ENCODE measurements at places on chromosomes 13 and 19.

DNA sequence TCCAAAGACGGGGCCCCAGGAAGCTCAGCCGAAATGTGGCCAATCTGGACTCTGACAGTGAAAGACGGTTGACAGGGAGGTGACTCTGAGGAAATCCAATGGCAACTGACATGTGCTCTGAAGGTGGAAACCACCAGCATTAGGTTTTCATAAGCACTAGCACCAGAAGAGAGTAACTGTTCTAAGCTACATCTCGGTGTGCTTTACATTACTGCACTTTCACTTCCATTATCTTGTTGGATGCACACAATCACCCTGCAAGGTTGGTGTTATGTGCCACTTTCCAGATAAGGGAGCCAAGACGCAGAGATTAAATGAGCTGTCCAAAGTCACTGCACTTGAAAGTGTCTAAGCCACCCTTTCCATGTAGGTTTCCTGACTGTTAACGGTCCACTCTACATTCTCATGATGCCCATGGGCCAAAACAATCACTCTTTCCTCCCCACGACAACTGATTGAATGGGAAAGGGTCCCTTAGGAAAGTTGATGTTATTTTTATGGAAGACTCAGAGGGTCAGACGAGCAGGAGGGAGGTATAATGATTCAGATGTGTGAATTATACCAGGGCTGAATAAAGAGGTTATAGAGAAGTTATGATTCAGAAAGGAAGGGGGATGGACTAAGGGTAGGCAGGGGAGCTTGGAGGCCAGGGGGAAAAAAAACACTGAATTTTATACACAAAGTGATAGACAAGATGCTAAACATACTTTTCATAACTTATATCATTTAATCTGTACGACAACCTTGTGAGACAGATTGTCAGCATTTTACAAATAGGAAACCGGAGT, 52.8 kb downstream of the RUBCNL start:
- DNase-seq, result no peak

GRCh38 chr19:7953576-7953975, 10.1 kb upstream of the TIMM44 start:
- DNase-seq, result no peak

DNA sequence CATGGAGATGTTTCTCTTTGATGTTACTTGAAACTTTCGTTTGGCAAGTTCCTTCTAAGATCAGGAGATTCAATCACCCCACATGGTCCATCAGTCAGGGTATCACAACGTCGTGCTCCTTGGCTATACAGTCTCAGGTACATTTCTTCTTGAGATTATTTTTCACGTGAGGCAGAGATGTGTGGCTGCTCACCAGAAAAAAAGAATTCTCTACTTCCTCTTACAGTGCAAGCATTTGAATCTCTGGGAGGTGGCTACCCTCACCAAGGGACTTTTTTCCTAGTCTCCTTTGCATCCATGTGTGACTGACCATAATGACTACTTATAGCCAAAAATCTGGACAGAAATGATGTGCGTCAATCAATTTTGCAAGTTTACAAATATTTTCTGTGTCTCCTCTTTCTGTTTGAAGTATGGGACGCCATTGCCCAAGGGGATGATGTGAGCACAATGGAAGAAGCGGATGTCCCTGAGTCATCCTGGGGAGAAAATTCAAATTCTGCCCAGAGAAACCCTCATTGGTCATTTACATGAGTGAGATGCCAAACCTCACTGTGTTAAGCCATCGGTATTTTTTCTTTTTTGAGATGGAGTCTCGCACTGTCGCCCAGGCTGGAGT, 8.6 kb upstream of the LAIR2 start:
- no peak for DNase-seq

DNA sequence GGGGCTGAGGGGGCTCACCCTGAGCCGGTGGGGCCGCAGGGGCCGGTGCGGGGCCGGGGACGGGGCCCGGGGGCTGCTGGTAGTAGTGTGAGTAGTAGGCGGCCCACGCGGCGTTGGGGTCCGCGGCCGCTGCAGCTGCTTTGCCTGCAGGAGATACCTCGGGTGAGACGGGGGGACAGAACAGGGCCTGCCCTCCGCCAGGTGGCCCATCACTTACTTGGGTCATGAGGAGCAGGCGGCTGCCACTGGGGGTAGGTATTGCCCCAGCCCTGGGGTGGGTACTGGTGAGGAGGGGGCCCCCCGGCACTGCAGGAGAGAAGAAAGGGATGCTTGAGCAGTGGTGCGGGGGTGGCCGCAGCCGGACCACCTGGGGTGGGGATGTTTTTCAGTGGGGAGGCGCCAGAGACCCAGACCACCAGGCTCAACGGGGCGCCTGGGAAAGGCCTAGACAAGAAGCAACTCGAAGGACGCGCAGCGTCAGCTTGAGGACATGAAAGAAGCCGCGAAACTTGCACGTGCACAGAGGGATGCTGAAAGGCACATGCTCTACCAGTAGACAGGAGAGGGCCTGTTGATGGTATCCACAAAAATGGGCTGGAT, 8.9 kb downstream of the KHSRP start:
- no peak for DNase-seq

DNA sequence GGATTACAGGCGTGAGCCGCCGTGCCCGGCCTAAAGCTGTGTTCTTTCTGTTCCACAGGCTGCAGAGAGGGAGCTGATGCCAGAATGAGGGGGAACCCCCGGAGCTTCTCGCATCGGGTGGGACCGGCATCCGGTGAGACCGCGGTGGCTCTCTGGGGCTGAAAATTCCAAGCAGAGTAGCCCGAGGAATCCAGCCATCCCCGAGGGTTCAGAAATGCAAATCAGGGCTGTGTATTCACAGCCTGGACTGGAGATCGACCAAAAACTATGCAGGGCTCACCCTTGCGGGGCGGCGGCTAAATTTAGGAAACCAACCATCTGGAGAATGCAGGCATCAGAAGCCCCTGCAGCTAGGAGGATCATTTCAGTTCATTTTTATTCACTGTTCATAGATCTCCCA, 99.2 kb downstream of the GNG7 start:
- DNase-seq, result no peak

DNA sequence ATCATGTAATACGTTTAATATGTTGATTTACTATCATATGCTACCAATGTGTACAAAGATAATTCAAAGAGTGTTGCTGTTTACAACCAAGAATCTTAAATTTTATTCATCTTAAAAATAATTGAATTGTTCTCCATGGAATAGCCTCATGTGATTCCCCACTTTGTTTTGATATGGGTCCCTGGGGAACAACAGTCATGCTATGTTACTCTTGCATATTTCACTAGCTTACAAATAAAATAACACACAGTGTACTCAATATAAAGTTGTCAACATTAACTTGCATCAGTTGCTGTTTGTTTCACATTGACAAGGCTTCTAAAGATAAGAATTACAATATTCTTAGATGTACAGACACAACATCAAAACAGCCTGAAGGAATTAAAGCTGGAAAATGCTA, 2.3 kb downstream of the ENOX1 start:
- no peak for DNase-seq

DNA sequence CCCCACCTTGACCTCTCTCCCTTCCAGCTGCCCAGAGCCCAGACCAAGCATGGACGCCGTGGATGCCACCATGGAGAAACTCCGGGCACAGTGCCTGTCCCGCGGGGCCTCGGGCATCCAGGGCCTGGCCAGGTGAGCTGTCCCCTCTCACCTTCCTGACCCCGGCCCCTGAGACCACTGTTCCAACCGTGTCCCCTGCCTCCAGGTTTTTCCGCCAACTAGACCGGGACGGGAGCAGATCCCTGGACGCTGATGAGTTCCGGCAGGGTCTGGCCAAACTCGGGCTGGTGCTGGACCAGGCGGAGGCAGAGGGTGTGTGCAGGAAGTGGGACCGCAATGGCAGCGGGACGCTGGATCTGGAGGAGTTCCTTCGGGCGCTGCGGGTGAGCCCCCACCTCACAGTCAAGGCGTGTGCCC, 312 bp downstream of the CAPS start:
- DNase-seq, result no peak

- DNase-seq, result no peak
Measured at GRCh38 chr13:39931505-39931904, 276.0 kb downstream of the COG6 start.

DNA sequence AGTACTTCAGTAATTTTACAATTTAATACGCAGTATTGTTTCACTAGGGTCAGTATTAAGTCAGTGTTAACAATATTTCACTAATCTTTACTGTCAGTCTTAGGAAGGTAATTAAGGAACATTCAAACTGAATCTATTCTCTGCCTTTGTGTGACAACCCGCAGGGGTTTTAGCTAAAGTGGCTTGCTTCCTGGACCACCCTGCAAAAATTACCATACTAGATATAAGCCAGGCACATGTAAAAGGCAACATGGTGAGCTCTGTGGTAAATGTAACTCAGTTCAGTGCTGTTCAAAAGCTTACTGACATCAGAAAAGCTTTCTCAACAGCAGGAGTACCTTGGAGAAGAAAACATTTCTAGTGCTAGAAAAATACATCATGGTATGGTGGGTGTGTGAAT, 116.7 kb downstream of the FREM2 start:
- DNase-seq, result no peak

GRCh38 chr13:79637133-79637763, 156.3 kb downstream of the NDFIP2 start:
- DNase-seq, result no peak

DNA sequence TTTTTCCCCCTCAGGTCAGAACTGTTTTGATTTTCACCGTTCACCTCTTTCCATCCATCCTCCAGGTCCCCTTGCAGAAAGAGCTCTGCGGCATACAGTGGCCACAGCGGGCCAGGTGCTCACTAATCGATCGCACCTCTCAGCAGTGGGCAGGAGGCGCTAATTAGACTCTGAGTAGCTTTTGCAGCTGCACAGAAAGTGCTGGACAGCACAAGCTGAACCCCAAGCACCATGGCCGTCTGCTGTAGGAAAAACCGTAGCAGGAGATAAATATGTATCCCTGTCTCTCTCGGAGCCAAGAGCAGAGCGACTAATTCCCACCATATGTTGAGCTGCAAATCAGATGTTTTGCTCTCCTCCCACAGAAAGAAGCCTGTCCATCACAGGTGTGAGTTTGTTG, 54.4 kb downstream of the PEX11G start:
- no peak for DNase-seq

GRCh38 chr19:16978156-16978555, 48.5 kb downstream of the CPAMD8 start:
- DNase-seq, result no peak

DNA sequence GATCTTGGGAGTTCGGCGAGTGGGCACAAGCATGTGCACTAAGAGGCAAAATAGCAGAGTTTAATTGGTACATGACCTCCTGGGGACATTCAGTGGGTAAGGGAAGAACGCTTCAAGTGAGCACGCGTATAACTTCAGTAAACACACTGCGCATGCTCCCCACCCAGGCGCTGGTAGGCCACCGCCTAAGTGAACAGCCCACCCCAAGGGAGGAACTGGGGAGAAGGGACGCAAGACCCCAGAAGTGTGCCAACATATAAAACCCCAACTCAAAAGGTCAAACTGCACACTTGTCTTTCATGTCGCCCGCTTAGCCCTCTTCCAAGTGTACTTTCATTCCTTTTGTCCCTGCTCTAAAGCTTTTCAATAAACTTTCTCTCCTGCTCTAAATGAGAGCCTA, 10.5 kb upstream of the NTN5 start:
- no peak for DNase-seq

- DNase-seq, result peak; percentile 36
Measured at GRCh38 chr19:45927565-45928261, 13.1 kb upstream of the NANOS2 start.

DNA sequence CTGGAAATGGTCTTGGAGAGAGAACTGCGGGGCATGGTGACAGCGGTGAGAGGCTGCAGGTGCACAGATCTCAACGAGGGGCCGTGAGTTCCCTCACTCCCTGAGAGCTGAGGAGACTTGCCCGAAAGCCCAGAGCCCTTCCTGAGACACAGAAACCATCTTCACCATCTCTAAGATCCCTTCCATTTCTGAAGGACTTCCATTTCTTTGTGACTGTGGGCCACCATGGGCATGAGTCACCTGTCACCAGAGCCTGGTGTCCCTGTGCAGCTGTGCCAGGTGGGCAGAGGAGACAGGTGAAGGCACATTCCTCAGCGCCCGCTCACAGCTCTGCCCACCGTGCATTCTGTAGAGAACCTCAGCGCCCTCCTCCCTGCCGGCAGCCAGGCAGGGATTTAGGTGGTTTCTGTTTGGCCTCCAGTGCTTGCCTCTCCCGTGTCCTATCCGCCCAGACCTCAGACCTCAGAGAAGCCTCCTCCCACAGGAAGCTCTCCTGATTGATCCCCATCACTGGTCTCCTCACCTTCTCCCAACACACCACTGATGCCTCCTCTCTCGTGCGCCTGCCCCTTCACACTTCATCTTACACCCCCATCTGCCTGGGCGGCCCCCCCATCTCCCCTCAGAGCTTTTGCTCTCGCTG, 24.2 kb downstream of the SH3GL1 start:
- DNase-seq, result no peak

- no peak for DNase-seq
Measured at GRCh38 chr19:3238066-3238561, 13.7 kb downstream of the CELF5 start.

DNA sequence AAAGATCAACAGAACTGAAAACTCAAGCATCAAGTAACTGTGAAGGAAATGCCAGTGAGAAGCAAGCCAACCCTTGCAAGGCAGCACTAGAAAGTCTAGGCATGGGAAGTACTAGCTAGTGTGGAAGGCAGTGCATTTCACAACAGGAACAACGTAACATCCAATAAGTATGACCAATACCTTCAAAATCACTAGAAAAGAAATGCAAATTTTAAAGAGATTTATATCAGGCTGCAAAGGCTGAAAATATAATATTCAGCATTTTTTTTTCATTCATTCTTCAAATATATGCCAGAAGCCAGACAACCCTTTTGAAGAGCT, 121.9 kb downstream of the DLEU7 start:
- DNase-seq, result no peak

- DNase-seq, result peak; percentile 22
Measured at GRCh38 chr13:75369981-75370380, 112.0 kb downstream of the TBC1D4 start.

Measured in skeletal muscle cell (primary cell).